ENCODE measurements at places on chromosomes 5 and 9.
A peak's percentile ranks its signal among the peaks of the same experiment; 100 is the strongest.

- DNase-seq, result no peak
Measured at GRCh38 chr5:126535856-126536545, 59.0 kb downstream of the ALDH7A1 start.

- DNase-seq, result no peak
Measured at GRCh38 chr9:71607461-71607881, 160.8 kb downstream of the CEMIP2 start.

DNA sequence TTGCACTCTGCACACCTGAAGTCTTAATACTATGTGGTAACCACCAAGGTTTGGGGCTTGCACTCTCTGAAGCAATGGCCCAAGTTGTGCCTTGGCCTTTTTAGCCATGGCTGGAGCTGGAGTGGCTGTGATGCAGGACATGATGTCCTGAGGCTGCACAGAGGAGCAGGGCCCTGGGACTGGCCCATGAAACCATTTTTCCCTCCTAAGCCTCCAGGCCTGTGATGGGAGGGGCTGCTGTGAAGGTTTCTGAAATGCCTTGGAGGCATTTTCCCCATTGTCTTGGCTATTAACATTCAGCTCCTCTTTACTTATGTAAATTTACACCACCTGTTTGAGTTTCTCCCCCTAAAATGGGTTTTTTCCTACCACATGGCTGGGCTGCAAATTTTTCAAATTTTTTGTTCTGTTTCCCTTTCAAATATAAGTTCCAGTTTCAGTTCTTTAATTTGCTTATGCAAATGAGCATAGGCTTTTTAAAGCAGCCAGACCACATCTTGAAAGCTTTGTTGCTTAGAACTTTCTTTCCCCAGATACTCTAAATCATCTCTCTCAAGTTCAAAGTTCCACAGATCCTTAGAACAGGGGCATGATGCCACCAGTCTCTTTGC lies 237.4 kb upstream of the DMAC1 start:
- no peak for DNase-seq

GRCh38 chr9:19102181-19102630 lies 498 bp downstream of the HAUS6 start:
- DNase-seq, result peak; percentile 63

DNA sequence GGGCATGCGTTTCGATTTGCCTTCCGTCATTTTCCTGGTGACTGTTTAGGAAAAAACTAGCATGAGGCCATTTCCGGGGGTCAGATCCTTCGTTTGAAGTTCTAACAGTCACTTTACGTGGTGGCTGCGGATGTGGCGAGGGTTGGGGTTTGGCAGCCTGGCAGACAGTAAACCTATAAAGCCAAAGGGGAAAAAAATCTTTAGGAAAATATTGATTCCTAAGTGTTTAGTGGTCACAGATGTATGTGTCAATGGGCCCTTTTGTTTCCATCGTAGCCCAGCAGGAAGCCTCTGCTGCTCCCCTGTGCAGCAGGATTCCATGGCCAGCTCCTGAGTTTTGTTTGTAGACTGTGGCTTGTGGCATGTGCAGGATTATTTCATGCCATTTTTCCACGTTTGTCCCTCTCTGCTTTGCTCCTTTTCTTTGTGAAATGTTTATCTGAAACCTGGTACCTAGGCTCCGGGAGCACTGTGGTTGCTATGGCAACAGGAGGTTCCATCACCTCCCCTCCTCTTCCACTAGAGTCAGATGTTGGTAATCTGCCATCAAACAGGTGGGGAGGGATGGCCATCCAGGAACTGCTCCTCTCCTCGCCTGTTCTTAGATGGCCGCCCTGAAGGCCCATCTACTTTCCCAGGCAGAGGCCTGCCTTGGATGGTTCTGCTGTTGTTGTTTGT lies 202.3 kb downstream of the AOPEP start:
- DNase-seq, result no peak

GRCh38 chr5:82849885-82850284 lies 227.3 kb downstream of the TMEM167A start:
- no peak for DNase-seq

- DNase-seq, result no peak
Measured at GRCh38 chr9:127032256-127032655, 90.2 kb downstream of the ANGPTL2 start.

GRCh38 chr5:136132087-136132486 lies 558 bp upstream of the SMAD5 start:
- DNase-seq, result no peak

- no peak for DNase-seq
Measured at GRCh38 chr5:179780362-179780761, 13.4 kb upstream of the LTC4S start.

GRCh38 chr5:179802950-179803562 lies 3.6 kb downstream of the MGAT4B start:
- no peak for DNase-seq

DNA sequence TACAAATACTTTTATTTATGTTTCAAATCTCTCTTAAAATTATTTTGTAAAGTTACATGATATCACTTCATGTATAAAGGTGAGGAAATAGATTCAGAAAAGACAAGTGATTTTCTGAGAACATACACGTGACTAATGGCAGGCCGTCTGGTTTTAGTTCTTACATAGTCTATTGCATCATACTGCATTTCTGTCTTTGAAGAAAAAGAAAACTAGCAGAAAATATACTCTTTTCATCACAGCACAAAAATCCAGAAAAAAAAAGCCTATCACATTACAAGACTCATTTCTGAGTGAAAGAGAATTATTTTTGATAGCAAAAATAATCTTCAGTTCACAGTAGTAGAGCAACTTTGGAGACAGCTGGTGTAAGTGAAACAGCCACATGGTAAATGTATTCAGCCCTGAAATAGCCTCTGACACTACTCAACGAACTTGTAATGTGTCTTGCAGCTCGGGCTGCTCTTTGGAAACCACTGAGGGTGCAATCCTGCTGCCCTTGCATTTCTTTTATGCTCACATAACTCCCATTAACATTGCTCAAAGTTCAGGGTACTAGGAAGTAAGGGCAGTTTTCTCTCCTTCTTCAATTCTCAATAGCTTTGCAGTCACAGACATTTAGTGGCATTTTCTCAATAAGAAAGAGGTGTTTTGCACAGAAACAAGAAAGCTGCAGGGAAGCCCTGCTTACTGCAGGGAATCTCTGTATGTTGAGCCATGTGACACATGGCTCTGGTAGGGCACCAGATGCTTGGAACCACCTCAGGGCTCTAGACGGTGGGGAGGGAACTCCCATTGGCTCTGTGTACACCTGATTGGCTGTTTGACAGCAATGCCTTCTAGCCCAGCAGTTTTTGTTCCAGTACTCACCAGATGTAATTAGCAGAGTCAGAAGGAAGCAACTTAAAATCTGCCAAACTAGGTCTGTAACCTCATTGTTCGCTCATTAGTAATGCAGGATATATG lies 845.3 kb upstream of the PTPRD start:
- no peak for DNase-seq

DNA sequence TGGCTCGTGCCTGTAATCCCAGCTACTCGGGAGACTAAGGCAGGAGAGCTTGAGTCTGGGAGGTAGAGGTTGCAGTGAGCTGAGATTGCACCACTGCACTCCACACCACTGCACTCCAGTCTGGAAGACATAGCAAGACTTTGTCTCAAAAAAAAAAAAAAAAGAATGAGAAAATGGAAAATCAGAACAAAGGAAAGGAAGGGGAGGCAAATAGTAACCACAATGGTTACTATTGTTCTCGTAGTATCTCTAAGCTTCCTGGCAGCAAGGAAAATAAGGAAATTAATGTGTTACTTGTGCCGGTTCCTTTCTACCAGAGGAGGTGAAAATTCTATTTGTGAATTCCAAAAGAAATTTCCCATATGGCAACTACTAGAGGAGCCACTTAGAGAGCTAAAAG lies 48.5 kb upstream of the BNC2 start:
- no peak for DNase-seq

DNA sequence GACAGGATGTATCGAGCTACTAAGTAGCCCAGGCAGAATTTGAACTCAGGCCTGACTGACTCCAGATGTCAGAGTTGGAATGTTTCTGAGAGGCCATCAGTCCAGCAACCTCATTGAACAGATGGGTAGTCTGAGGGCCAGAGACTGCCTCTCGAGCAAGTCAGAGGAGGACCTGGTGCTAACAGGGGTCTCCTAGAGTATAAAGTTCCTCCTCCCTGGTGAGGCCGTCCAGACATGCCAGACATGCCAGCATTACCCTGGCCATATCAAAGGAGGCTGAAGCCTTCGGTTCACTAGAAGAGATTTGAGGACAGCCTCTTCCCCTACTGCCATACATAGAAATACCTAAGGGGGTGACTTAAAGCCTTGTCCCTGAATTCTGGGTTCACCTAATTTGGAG lies 81.2 kb downstream of the ZNF618 start:
- DNase-seq, result no peak

DNA sequence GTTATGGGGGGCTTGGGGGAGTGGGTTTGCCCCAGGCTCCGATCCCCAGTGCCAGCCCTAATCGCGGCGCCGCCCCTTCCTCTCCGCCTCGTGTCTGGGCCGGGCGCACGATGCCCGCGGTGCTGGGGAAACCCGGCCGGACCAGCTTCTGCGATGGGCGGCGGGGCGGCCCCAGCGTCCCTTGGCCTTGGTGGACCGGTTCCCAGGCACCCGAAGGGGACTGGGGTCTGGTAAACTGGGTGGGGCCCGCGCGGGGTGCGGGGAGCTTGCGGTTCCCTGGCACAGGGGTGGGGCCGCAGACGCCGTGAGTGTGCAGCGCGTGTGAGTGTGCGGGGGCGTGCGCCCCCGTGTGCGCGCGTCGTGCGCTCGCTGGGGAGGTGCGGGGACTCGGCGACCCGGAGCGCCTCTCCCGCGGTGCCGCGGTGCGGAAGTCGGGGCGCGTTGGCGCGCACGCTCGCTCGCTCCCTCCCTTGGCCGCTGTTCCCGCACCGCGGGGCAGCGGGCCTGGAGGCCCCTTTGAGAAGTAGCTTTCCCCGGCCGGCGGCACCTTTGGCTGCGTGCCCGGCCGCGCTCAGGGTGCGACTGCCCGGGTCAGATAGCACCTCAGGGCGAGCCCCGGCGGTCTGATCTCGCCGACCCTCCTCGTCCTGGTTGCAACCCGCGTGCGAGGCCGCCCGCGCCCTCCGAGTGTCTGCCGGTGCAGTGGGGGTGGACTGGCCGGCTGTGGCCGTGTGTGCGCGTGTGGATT lies 568 bp downstream of the MACIR start:
- DNase-seq, result peak; percentile 70

GRCh38 chr9:19513671-19514275 lies 105.0 kb downstream of the ACER2 start:
- no peak for DNase-seq

GRCh38 chr9:83355024-83355444 lies 183.2 kb downstream of the FRMD3 start:
- no peak for DNase-seq

DNA sequence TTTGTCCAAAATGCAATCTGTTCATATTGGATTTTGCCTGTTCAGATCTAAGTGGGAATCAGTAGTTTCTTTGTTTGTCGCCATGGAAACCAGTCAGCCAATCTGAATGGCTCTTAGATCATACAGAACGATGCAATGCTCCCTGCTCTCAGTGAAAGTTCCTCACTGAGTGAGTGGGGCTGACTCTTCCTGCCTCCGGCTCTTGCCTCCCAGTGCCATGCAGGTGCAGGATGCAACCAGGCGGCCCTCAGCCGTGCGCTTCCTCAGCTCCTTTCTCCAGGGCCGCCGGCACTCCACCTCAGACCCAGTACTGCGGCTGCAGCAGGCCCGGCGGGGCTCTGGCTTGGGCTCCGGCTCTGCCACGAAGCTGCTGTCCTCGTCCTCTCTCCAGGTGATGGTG lies at the start of gene PTPDC1:
Gene PTPDC1 (plus strand): TSS at position 151 of the 400 bp plus-strand sequence. CDS start 67 bp downstream, at position 218.
- DNase-seq, result no peak

- no peak for DNase-seq
Measured at GRCh38 chr5:178355671-178356070, 123.1 kb upstream of the PHYKPL start.

GRCh38 chr5:150111122-150111521 lies 24.8 kb upstream of the CSF1R start:
- DNase-seq, result peak; percentile 16

- no peak for DNase-seq
Measured at GRCh38 chr9:100228352-100228869, 124.3 kb downstream of the TEX10 start.

- DNase-seq, result no peak
Measured at GRCh38 chr9:107671588-107671987, 182.0 kb upstream of the KLF4 start.

- no peak for DNase-seq
Measured at GRCh38 chr9:127987103-127987614, 6.4 kb upstream of the EEIG1 start.

GRCh38 chr5:94244921-94245320 lies 373.5 kb downstream of the KIAA0825 start:
- no peak for DNase-seq

DNA sequence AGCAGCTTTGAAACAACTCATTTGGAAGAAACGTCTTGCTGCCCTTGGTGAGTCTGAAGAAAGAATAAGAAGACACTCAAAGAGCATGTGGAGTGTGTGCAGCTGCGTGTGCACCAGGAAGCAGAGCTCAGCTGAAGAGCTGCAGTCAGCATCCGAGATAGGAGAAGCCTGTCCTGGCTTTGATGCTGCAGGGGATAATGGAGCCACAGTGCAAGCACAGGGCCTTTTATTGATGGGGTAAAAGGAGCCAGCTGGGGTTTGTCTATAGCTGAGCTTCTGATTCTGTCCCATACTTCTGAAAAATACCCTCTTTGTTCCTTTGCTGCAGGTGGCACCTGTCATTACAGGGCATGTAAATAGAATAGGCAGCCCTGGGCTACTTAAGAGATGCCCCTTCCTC lies 375.7 kb upstream of the ZNF462 start:
- no peak for DNase-seq

GRCh38 chr9:124808246-124808956 lies 31.5 kb downstream of the OLFML2A start:
- DNase-seq, result no peak

DNA sequence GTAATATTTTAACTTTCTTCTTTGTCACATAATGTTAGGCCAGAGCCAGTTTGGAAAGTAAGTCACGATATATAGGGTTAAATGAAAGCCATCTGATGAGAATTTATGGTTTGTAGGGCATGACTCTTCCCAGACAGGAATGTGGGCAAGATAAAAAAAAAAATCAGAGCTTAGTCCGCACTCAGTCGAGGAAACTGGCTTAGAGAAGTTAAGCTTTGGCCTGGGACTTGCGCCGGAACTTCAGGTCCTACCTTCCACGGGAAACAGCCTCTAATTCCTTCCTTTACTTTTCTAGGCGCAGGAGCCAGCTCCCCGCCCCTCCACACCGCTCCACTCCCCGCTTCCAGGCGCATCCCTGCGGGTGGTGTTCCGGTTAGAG lies 475 bp downstream of the DDX31 start:
- DNase-seq, result no peak

DNA sequence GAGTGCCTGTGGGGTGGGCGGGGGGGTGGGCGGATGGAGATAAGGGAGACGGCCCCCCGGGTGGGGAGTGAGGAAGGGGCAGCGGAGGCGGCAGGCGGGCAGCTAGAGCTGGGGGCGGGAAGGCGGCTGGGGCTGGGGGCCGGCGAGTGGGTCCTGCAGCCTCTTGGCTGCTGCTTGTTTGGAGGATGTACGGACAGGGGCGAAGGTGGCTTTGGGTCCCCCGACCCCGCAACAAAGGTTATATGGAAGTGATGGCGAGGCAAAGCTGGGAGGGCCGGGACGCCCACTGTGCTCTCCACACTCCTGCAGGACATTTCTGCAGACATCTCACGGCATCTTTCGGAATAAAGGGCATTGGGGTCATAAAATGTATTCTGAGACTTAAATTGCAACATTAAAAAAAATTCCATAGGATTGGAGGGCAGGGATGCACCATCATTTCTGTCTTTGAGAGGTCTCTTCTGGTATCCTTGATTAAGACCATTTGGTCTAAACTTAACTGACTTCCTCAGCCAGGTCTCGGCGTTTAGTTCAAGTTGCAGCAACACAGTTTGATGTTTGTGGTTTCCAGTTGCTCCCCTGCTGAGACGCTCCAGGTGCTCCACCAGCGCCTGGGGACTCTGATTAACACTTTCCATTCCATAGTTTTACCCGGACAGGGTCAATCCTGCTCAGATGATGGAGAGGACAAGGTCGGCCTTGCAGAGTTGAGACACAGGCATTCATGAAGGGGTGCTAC lies 101.6 kb upstream of the SSBP2 start:
- no peak for DNase-seq

Measured in activated CD8-positive, alpha-beta T cell treated with anti-CD3 and anti-CD28 coated beads, Interleukin-2, amount 10 ng/mL, durations not matched to agents 7 days and 5 days (primary cell).